ENCODE measurements at places on chromosomes 6 and 20.
A peak's percentile ranks its signal among the peaks of the same experiment; 100 is the strongest.

GRCh38 chr6:136466777-136467176, 83.4 kb downstream of the MAP7 start:
- DNase-seq, result no peak

- no peak for DNase-seq
These were observed 87.7 kb downstream of the PDE7B start for GRCh38 chr6:135939208-135939591.

DNA sequence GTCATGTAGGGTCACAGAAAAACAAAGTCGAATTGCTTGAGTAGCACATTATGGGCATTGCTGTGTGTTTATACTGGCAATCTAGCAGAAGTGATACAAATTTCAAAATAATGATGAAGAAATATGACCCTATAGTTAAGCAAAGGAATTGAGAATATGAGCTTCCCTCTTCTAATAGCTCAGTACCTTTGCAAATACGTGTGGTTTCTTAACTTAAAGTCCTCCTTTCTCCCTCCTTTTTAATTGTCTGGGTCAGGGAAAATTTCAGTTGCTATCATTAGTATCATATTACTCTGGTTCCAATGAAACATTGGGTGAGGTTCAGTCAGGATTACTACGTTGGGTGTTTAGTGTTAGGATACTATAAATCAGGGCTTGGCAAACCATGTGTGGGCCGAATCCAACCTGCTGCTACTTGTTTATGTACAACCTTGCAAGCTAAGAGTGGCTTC, 166.8 kb upstream of the CARMIL1 start:
- DNase-seq, result no peak

GRCh38 chr6:8627085-8627861, 191.9 kb upstream of the SLC35B3 start:
- DNase-seq, result no peak

GRCh38 chr6:43377710-43378229, 8.3 kb upstream of the ZNF318 start:
- no peak for DNase-seq

DNA sequence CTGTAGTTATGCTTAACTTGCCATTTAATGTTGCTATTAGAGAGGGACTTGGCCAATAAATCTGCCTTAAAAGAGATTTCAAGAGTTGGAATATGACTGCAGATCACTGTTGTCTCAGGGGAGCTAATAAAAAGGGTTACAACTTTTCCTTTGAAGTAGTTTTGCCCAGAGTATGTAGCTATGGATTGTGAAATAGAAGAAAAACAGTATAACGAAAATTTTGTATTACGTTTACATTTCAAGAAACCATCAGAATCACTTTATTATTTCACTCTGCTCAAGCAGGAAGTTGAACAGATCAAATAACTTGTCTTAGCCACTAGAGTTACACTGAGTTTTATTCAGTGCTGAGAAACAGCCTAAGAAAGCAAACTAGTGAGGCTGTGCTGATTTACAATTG, 3.0 kb upstream of the ZSCAN26 start:
- DNase-seq, result no peak

DNA sequence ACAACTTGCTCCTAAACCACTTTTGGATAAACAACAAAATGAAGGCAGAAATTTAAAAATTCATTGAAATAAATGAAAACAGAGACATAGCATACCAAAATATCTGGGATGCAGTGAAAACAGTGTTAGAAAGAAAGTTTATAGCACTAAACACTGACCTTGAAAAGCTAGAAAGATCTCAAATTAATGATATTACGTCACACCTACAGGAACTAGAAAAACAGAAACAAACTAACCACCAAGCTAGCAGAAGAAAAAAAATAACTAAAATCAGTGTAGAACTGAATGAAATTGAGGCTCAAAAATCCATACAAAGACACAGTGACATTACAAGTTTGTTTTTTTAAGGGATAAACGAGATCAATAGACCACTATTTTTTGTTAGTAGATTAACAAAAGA, 5.2 kb downstream of the DEFB128 start:
- no peak for DNase-seq

DNA sequence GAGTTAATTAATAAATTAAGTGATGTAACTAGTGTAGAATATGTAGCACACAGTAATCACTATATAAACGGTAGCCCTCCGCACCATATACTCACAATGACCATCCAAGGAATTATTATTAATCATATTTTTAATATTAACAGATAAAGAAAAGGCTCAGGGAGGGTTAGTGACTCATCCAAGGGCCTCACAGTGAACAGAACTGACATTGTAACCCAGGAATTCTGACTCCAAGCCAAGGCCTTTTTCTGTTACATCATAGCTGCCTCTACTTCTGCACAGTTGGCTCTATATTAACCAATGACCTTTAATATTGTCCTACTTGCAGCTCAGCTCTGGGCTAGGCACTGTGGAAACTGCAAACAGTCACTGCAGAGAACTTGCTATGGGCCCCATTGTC, 117.5 kb upstream of the SIRPG start:
- no peak for DNase-seq

- DNase-seq, result no peak
These were observed 43.4 kb upstream of the CDYL start for GRCh38 chr6:4732691-4733315.

- no peak for DNase-seq
These were observed 114.9 kb upstream of the IFNGR1 start for GRCh38 chr6:137334094-137334493.

GRCh38 chr6:142746524-142746923, 198.5 kb downstream of the HIVEP2 start:
- no peak for DNase-seq

- DNase-seq, result no peak
These were observed 453.4 kb upstream of the SPTLC3 start for GRCh38 chr20:12555369-12555768.

GRCh38 chr6:13407709-13408695, 79.4 kb downstream of the GFOD1 start:
- DNase-seq, result no peak

DNA sequence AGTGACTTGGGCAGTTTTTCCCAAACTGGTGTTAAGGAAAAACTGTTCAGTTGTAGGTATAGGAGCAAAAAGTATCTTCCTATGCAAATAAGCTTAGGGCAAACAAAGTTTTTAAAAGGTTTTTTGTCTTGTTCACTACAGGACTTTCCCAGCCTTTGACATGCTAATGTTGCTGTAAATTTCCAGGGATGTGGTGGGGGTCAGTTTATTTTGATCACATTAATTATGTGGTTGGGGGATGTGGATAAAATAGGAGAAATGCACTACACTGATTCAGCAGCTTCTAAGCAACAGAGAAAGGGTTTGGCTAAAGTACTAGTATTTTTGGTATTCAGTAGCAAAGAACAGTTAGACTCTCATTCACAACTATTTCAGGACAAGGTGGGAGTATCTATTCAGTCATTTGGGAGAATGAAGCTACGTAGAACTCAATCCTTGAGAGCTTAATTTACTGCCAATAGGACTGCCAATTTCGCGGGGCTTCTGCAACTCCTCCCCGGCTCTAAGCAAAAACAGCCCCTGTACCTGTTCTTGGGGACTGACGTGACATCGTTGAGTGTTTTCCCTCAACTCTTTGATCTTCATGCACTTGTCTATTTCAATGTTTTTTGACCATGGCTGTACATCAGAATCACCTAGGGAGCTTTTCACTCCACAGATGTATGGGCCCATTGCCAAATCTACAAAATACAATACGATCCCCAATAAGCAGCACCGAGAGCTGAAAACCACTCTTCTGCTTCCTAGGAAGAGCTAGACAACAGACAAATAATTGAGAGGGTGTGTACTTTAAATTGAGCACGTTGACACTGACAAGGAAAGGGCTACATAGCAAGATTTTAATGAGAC, 94.8 kb upstream of the NHSL1 start:
- no peak for DNase-seq

- no peak for DNase-seq
These were observed 34.6 kb downstream of the PPARD start for GRCh38 chr6:35377002-35377401.

DNA sequence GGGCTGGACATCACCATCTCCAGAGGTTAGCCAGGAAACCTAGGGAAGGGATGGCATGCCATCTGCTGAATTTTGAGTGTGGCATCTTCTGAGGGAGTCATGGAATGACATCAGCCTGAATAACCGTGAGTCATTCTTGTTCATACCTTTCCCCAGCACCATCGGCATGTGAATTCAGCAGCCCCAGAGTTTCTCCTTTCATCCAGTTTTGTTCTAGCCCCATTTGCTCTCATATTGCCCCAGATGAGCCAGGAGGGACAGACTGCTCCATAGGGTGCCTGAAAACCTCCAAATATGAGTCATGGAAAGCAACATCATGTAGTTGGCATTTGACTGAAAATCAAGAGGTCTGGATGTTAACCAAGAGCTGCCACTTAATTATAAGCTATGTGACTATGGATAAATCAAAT, 219.2 kb upstream of the SGK1 start:
- no peak for DNase-seq

- no peak for DNase-seq
These were observed 19.0 kb upstream of the STX11 start for GRCh38 chr6:144131248-144131709.

DNA sequence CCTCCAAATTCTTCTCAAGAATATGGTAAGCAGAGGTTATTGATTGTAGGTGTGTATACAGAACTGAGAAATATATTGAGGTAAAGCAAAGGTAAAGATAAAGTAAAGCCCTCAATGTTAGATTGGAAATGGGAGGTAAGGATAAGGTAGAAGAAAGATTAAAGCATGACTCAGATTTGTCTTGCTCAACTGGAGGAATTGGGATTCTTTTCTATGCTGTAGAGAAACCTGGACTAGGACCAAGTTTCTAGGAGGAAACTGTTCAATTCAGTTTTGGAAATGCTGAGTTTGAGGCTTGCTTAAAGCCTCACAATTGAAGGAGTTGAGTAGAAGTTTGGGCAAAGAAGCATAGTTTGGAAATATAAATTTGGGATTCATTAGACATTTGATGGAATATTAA, 634.0 kb upstream of the PTCHD4 start:
- no peak for DNase-seq

DNA sequence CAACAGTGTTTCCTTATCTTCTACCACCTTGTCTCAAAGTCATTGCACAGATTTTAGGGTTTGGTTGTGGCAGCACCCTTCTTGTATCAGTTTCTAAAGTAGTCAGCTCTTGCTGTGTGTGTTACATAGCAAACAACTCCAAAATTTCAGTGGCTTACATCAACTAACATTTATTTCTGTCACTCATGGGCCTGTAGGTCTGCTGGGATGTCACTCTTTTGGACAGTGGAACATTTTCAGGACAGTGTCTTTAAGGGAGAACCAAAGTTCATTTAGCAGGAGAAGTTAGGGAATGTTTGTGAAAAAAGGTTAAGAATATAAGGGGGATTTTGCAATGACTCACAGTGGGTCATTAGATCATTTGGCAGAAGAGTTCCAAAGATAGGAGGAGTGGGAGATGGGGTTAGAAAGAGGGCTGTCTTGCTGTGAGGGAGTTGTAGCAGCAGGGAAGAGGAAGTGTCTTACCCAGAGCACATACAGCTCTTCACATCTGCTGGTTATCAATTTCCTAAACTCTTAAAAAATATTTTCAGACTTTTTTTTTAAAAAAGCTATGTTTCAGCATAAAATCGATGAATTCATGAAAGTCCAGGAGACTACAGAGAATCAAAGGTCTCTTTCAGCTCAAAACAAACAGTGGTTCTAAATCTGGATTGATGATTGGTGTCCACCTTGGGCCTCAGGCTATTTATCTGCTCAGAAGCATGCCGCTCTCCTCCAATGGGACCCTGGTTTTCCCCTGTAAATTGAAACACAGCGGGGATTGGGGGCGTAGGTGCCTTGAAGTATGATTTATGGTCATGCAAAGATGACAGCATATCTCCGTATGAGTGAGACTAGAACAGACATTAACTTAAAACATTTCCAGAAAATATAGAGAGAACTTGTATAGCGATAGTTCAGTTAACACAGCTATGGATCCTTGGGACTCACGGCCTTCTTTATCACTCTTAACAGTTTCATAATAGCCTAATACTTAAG, 117.3 kb downstream of the B3GAT2 start:
- DNase-seq, result no peak

- no peak for DNase-seq
These were observed 38.8 kb downstream of the CITED2 start for GRCh38 chr6:139335447-139336210.

GRCh38 chr6:87274660-87275274, 47.6 kb upstream of the SMIM8 start:
- DNase-seq, result no peak

- no peak for DNase-seq
These were observed 26.5 kb downstream of the DAAM2 start for GRCh38 chr6:39818695-39819094.

GRCh38 chr6:141152951-141153350, 979.8 kb upstream of the GJE1 start:
- DNase-seq, result no peak

DNA sequence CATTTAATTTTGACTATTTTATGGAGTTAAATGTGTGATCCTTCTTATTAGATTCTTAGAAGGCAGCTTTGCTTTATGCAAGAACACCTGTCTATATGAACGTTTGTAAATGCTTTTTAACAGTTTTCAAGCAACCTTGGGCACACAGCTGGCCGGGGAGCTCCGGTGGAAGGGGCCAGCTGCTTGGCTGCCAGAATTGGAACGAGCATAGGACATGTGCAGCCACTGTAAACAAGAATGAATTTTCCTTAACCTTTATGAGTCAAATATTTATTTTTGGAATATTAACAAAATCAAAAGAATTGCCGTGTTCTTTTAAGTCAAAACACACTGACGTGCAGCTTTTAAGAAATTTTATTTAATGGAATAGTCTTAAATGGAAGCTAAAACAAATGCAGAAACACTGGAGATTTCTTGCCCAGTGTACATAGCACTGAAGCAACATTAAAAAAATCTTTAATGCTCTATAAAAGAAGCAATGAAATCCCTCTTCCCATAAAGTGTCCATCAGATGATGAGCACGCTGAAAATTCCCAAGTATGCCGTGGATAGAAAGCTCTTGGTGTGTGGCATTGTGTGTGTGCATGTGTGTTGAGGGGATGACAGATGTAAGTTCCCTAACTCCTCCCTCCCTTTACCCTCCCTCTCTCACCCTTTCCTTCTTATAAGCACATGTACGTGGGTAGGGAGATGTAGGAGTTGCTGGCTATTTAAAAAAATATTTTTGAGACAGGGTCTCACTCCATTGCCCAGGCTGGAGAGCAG, 208.9 kb upstream of the EXOC2 start:
- DNase-seq, result no peak

GRCh38 chr6:31822036-31822821, 5.3 kb upstream of the HSPA1B start:
- peak; percentile 95 for DNase-seq

DNA sequence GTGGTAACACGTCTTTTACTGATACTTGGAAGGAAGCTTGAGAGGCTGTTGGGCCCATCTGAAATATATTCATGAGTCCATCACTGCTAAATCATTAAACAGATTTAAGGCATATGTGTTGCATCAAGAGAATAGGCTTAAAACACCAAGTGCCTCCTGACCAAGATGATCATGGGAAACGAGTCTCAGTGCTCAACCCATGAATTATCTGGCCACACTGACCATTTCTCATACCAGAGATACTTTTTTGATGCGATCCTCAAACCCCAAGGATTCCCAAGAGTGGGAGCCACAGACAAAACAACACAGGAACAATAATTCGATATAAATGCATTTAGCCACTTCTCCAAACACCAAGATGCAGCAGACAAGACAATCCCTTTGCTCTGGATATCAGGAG, 17.2 kb downstream of the HEY2 start:
- DNase-seq, result no peak
